ENCODE measurements at places on chromosomes 5 and 9.

GRCh38 chr5:172450861-172451695, 3.2 kb downstream of the SH3PXD2B start:
- DNase-seq = peak; percentile 29
- H3K36me3 ChIP-seq = no peaks in the 10 kb centered on the region
- H3K27me3 ChIP-seq = peaks cover 8% of the 10 kb centered on the region
- no peak overlapping the region for H3K4me3 ChIP-seq
- no peaks in the 10 kb centered on the region for H3K4me1 ChIP-seq

GRCh38 chr9:128908372-128908771, 12.4 kb upstream of the PHYHD1 start:
- peaks cover 6% of the 10 kb centered on the region for H3K36me3 ChIP-seq
- no peak overlapping the region for H3K27ac ChIP-seq
- DNase-seq = no peak
- no peaks in the 10 kb centered on the region for H3K4me1 ChIP-seq
- H3K4me3 ChIP-seq = no peak overlapping the region

GRCh38 chr5:150603491-150603890, 37.0 kb upstream of the SYNPO start:
- H3K27ac ChIP-seq = no peak overlapping the region
- no peak overlapping the region for H3K4me3 ChIP-seq
- no peaks in the 10 kb centered on the region for H3K4me1 ChIP-seq
- no peaks in the 10 kb centered on the region for H3K36me3 ChIP-seq
- no peak for DNase-seq
- H3K27me3 ChIP-seq = no peaks in the 10 kb centered on the region

DNA sequence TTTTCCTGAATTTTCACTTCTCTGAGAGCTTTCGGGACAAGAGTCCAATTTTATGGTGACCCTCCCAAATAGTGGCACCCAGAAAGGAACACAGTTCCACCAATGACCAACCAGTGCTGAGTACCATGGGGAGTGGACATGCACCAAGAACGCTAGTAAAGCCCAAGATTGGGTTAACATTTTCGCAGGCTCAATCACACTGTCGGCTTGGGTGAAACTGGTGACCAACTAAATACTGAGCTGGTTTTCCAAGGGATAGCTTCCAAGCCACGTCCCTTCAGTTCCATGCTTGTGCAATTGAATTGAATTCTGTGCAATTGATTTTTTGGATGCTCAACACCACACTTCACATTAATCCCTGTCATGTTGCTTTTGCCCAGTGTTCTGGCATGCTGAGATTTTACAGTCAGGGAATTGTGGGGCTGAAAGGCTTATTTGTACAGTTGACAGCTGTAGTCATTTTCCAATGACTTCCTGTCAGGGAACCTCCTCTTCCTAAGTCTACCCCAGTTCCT, 37.6 kb upstream of the TRMT10B start:
- no peak overlapping the region for H3K27ac ChIP-seq
- H3K4me3 ChIP-seq = no peak overlapping the region
- no peak for DNase-seq
- no peaks in the 10 kb centered on the region for H3K27me3 ChIP-seq

- no peak overlapping the region for H3K4me3 ChIP-seq
- H3K27me3 ChIP-seq = peaks cover 46% of the 10 kb centered on the region
- no peak for DNase-seq
- no peaks in the 10 kb centered on the region for H3K4me1 ChIP-seq
Measured at GRCh38 chr9:124504530-124505005, 2.6 kb downstream of the NR5A1 start.

- no peaks in the 10 kb centered on the region for H3K27me3 ChIP-seq
- no peak overlapping the region for H3K4me3 ChIP-seq
- H3K27ac ChIP-seq = no peak overlapping the region
- no peak for DNase-seq
- H3K36me3 ChIP-seq = no peaks in the 10 kb centered on the region
- H3K4me1 ChIP-seq = peaks cover 35% of the 10 kb centered on the region
Measured at GRCh38 chr9:127050152-127050551, 72.3 kb downstream of the ANGPTL2 start.

DNA sequence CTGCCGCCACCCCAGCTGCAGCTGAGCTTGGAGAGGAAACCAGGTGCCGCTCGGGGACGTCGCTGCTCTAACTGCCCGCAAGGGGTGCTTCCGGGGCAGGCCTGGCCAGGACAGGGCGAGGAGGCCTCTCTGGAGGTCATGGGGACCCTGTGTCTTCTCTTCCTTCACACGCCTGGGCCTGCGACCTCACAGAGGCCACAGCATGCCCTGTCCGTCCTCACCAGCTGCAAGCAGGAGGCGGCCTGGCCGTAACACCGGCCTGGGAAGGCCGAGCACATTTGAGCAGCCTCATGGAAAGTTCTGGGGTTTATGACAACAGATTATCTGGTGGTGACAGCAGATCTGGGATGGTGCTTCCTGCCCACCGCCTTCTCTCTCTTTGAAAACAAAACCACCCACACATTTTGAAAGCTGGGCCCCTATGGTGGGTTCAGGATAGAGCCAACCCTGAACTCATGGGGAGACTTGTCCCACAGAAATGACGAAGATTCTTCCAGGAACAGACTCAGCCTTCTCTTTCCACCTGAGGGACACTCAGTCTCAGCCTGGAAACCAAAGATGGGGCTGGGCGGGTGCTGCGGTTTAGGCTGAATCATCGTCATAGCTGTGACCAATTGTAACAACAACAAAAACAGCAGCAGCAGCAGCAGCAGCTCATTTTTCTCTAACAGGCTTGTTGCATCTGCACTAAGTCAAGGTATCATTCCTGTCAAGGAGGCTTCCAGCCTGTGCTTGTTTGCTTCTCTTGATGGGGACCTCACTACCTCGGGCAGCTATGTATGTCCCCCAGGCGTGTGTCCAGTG, 99.6 kb upstream of the RAPGEF1 start:
- no peaks in the 10 kb centered on the region for H3K36me3 ChIP-seq
- H3K4me1 ChIP-seq = no peaks in the 10 kb centered on the region
- H3K4me3 ChIP-seq = no peak overlapping the region
- no peak overlapping the region for H3K27ac ChIP-seq

DNA sequence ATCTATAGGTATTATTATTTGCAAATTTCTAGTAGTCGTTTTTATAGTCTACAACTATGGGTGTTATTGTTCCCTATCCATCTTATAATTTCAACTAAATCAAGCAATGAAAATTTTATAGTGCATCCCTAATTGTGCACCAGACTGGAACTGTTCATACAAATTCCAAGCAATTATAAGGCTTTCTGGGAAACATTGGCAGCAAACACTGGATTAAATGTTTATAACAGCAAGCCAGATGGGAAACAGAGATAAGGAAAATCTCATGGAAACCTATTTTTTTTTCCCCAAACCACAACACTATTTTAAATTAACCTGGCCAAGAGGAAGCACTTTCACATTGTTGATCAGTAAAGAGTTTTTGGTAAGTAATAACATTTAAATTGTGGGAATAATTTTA, 524.3 kb downstream of the RASEF start:
- H3K4me1 ChIP-seq = peaks cover 11% of the 10 kb centered on the region
- H3K27me3 ChIP-seq = no peaks in the 10 kb centered on the region
- H3K27ac ChIP-seq = no peak overlapping the region

DNA sequence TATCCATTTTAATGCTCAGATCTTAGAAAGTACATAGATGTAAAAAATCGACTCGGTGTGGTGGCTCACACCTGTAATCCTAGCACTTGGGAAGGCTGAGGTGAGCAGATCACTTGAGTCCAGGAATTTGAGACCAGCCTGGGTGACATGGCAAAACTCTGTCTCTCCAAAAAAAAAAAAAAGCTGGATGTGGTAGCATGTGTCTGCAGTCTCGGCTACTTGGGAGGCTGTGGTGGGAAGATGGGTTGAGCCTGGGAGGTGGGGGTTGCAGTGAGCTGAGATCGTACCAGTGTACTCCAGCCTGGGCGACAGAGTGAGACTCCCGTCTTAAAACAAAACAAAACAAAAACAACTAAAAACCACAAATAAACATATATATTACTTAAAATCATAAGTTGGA, 61.4 kb downstream of the RASA1 start:
- H3K27ac ChIP-seq = no peak overlapping the region
- DNase-seq = no peak
- no peak overlapping the region for H3K4me3 ChIP-seq
- no peaks in the 10 kb centered on the region for H3K4me1 ChIP-seq
- H3K36me3 ChIP-seq = no peaks in the 10 kb centered on the region
- no peaks in the 10 kb centered on the region for H3K27me3 ChIP-seq

GRCh38 chr5:45622365-45622764, 73.8 kb downstream of the HCN1 start:
- DNase-seq = no peak
- no peaks in the 10 kb centered on the region for H3K36me3 ChIP-seq
- no peaks in the 10 kb centered on the region for H3K4me1 ChIP-seq
- no peaks in the 10 kb centered on the region for H3K27me3 ChIP-seq

GRCh38 chr9:130741831-130742449, 48.4 kb downstream of the EXOSC2 start:
- H3K27me3 ChIP-seq = no peaks in the 10 kb centered on the region
- no peak for DNase-seq
- H3K36me3 ChIP-seq = no peaks in the 10 kb centered on the region
- no peak overlapping the region for H3K27ac ChIP-seq
- no peak overlapping the region for H3K4me3 ChIP-seq

DNA sequence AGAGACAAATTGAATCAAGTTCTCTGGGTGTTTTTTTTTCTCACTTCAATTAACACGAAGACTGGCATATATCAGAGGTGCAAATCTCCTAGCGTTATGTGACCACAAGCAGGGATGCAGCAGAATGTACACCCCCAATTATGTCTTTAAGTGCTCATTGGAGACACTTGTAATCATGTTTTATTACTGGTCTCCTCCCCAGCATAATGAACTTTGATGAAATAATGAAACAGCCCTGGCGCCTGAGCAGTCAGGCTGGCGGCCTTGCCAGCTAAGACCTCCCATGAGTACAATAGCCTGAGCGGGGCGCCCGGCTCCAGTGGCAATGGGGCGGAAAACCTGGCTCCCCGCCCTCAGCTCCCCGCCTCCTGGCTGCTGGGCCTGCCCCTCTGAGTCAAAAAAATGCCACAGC, 209.4 kb upstream of the MSX2 start:
- H3K4me3 ChIP-seq = no peak overlapping the region
- no peak overlapping the region for H3K27ac ChIP-seq
- H3K27me3 ChIP-seq = no peaks in the 10 kb centered on the region
- H3K36me3 ChIP-seq = no peaks in the 10 kb centered on the region

DNA sequence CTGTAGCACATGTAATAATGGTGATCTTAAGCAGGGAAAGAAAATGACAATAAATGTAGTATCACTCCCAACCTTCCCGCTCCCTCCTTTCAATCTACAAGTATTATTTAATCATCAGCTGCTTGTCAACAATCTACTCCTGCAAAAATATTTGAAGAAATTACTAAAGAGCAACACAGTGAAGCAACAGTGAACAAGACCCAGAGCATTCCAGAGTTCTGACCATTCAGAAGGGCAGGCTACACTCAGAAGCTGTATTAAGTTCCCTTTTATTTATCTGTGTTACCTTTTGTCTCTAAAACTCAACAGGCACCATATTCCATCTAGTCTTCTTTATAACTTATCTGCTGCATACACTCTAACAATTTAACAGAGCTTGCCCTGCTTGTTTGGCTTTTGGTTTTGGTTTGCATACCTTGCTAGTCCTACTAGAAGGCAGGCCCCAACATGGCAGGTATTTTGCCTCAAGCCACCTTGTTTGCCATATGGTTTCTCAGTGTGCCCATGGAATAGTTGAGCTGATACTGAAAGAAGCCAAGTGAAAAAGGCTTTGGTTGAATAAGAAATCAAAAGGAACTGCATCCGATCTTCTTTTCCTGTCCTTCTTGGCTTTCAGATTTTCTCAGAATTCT, 253.9 kb downstream of the CEMIP2 start:
- no peak for DNase-seq
- H3K36me3 ChIP-seq = no peaks in the 10 kb centered on the region
- H3K27ac ChIP-seq = no peak overlapping the region

DNA sequence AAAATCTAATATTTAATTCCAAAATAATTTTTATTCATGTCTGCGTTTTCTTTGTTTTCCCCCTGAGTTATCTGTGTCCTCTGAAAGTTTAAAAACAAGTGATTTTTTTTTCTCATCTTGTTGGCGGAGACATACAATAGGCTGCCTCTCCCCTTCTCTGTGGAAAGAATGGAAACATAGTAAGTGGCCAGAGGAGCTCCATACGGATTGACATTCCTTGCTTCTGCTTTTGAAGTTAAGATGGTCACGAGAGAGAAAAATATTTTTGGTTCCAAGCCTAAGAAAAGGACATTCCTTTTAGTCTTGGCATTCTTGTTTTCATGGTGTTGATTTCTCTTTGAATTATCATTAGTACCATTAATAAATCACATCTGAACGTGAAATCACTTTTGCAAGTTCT, 28.3 kb downstream of the ZNF462 start:
- H3K4me3 ChIP-seq = no peak overlapping the region
- no peaks in the 10 kb centered on the region for H3K4me1 ChIP-seq
- DNase-seq = no peak
- no peaks in the 10 kb centered on the region for H3K27me3 ChIP-seq
- no peak overlapping the region for H3K27ac ChIP-seq

DNA sequence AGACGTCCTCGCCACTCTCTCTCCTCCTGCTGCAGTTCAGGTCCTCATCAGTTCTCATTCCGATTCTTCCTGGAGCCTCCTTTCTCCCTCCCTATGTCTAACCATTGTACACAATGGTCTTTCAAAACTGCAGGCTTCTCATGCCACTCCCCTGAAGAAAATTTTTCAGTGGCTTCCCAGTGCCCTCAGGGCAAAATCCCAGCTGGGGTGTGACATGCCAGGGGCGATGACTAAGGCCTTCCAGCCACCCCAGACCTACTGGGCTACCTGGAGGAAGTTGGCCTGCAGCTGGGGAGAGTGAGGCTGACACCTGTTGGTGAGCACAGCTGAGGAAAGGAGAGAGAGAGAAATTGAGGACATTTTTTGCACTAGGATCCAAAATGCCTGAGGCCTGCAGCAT, 65.2 kb downstream of the SREK1 start:
- H3K27ac ChIP-seq = no peak overlapping the region
- no peaks in the 10 kb centered on the region for H3K27me3 ChIP-seq
- H3K4me3 ChIP-seq = no peak overlapping the region
- no peaks in the 10 kb centered on the region for H3K36me3 ChIP-seq

DNA sequence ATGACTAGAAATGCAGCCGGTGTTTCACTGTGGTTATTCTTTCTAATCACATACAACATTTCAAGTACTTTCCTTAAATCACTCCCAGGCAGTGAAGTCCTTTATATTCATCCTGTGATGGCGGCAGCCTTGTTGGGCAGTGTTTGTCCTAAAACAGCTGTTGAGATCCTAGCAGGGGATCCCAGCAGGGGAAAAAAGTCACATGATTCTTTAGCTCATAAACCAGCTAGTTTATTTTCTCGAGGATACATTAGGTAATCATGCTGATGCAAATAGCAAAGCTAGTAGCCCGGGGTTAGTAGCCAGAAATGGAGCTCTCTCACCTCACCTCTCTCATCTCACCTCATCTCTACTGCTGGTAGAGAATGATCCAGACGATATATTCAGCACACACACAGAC, 70.5 kb downstream of the FOXD1 start:
- H3K27ac ChIP-seq = no peak overlapping the region
- H3K4me1 ChIP-seq = no peaks in the 10 kb centered on the region
- no peak overlapping the region for H3K4me3 ChIP-seq
- no peaks in the 10 kb centered on the region for H3K36me3 ChIP-seq
- DNase-seq = no peak
